ENCODE measurements at places on chromosomes 2 and 18.

DNA sequence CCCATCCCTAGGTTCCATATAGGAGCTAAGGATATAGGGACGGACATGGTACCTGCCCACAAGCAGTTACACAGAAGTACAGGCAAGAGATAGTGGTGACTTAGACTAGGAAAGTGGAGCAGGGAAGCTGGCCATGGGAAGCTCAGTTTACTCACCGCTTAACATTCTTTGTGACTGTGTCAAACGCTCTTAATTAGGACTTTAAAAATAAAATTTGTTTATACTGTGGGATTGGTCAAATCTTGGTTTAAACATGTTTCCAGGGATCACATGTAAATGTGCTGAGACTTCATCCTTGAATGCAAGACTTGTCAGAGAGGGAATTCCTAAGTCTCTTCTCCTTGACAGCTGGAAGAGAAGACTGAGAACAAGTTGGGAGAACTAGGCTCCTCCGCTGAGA, 107.3 kb downstream of the MTCL1 start:
- DNase-seq = no peak

- no peak for DNase-seq
These were observed 95.6 kb downstream of the TWIST2 start for GRCh38 chr2:238943338-238944067.

GRCh38 chr2:232744963-232745362, 31.4 kb downstream of the KCNJ13 start:
- no peak for DNase-seq

GRCh38 chr18:78900938-78901909, 78.4 kb upstream of the SALL3 start:
- DNase-seq = no peak

- no peak for DNase-seq
These were observed 40.4 kb upstream of the FAM124B start for GRCh38 chr2:224442071-224442967.

DNA sequence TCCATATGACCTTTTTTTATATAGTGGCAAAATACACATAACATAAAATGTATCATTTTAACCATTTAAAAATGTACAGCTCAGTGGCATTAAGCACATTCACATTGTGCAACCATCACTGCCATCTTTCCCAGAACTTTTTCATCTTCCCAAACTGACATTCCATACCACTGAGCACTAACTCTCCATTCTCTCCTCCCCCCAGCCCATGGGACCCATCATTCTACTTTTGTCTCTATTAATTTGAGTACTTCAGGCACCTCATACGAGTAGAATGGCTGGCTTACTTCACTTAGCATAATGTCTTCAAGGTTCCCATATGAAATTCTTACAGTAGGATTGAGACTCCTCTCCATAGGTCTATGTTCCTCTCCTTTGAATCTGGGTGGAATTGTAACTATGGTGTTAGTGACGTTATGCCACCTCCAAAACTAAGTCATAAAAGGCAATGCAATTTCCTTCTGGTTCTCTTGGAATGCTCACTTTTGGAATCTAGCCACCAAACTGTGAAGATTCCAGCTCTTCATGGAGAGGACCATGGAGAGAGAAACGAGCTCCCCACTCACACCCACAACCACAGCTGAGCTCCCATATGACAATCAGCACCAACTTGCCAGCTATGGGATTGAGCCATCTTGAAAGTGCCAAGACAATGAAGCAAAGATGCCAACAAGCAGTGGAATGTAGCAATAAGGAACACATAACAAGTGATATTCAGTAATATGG, 9.8 kb upstream of the DNAJC27 start:
- no peak for DNase-seq

GRCh38 chr18:60339018-60339417, 33.6 kb downstream of the MC4R start:
- no peak for DNase-seq

DNA sequence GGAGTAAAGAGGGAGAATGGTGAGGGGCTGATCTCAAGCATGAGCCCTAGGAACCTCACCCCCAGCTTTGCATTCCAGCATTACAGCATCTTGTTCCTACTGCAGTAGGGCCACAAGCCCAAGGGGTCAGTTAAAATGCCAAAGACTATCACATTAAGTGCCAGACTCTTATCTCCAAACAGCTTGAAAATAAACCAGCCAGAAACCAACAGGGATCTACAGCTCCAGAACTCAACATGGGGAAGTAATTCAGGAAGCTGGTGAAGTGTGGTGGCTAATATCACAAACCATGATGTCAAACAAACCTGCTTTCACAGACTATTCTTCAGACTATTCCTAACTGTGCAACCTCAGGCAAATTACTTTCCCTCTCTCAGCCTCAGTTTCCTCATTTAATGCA, 278.3 kb downstream of the TNS1 start:
- no peak for DNase-seq

DNA sequence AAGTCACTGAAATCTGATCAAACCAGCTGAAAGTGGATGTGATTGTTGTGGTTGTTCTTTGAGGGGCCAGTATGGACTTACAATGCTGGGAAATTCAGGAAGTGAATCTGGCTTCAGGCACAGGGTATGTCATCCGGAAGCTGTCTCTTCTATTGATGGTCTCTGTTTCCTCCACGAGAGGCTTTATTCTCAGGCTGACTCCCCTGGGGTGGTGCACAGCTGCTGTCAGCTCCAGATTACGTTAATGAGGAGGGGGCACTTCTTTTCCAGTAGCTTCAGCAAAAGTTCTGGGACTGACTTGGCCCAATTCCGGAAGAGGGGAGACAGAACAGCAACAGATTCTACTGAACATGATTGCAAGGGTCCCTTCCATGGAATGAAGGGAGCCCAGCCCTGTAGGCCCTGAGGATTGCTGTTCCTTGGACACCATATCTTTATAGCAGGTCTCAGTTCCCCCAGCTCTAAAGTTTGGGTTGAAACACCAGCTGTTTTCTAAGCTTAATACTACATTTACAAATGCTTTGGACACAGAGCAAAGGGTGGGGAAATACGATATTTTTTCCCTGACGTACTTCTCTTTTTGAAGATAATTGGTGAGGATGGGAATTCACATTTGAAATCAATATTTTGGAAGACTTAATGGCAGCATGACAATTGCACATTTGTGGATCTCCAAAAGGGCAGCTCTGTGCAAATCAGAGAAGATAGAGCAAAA, 400.9 kb downstream of the TSN start:
- DNase-seq = no peak

DNA sequence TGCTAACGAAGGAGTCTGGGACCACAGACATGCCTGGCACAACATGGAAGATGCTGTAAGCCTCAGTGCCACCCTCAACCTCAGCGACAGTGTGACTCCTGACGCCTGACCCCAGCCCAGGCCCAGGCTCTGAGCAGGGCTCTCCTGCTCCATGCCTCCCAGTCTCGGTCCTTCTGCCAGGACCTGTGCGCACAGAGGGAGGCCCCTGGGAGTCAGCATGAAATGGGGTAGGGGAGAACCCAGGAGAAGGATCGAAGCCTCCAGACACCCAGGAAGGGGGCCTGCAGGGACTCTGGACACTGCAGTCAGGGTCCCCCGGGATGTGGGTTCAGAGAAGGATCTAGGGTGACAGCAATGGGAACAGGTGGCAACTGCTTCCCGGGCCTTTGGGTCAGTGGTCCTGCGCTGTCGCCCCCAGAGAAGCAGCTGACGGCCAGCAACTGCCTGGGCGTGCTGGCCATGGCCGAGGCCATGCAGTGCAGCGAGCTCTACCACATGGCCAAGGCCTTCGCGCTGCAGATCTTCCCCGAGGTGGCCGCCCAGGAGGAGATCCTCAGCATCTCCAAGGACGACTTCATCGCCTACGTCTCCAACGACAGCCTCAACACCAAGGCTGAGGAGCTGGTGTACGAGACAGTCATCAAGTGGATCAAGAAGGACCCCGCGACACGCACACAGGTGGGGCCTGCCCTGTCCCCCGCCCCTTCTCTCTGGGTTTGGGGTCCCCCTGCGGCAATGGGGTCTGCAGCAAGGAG, 233.9 kb downstream of the ATAD2B start:
- no peak for DNase-seq

GRCh38 chr2:112185131-112185530, 46.9 kb downstream of the FBLN7 start:
- DNase-seq = no peak

GRCh38 chr2:95379371-95379831, 23.1 kb upstream of the FAHD2A start:
- DNase-seq = no peak

Measured in activated naive CD8-positive, alpha-beta T cell treated with anti-CD3 and anti-CD28 coated beads, Interleukin-2, amount 50 U/mL, for 16 hours (primary cell).